Activated CD4-positive, alpha-beta T cell treated with anti-CD3 and anti-CD28 coated beads for 4 hours (primary cell): ENCODE measurements at places on chromosomes 3 and 15.

DNA sequence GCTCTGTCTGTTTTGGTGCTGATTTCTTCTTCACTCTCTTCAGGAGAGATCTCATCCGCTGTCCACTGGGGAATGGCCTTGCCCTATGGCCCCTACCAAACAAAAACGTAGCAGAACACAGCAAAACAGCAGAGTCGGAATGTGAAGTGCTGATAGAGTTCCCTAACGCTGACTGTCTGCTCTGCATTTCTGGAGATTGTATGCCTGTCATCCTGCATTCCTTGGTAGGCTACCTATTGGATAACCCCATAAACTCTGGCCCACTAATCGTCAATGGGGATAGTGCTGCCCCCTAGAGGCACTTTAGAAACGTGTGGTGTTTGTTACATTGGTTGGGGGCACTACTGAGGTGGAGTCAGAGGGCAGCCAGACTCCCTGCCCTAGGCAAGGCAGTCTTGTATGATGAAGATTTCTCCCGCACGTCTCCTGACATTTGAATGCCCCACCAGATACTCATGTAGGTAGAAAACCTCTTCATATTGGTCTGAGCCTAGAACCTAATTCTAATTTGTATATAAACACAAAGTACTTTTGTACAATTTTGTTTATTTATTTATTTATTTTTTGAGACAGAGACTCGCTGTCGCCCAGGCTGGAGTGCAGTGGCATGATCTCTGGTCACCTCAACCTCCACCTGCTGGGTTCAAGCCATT lies 15.6 kb upstream of the MAGEF1 start:
- DNase-seq, result peak; percentile 20

DNA sequence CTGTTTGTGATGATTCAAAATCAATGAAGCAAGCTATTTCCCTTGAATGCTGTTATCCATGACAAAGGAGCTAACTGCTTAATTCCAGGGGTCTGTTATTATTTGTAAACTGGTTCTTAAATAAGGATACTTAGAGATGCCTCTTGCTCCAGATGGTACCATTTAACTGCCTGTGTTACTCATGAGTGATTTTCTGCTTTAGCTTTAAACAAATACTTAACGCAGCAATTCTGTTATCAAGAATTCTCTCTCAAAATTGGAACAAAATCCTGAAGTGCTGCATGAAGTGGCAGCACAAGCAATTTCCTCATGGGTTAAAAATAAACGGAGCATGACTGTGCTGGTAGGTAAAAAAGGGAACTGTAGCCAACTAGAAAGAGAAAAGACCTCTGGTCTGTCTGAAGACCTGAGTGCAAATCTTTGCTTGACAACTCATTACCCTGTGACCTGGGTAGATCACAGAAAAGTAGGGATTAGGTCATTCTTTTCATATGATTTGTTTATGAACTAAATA lies 62.5 kb upstream of the GBE1 start:
- DNase-seq, result no peak

GRCh38 chr3:192929146-192929545 lies 11.5 kb upstream of the MB21D2 start:
- no peak for DNase-seq

DNA sequence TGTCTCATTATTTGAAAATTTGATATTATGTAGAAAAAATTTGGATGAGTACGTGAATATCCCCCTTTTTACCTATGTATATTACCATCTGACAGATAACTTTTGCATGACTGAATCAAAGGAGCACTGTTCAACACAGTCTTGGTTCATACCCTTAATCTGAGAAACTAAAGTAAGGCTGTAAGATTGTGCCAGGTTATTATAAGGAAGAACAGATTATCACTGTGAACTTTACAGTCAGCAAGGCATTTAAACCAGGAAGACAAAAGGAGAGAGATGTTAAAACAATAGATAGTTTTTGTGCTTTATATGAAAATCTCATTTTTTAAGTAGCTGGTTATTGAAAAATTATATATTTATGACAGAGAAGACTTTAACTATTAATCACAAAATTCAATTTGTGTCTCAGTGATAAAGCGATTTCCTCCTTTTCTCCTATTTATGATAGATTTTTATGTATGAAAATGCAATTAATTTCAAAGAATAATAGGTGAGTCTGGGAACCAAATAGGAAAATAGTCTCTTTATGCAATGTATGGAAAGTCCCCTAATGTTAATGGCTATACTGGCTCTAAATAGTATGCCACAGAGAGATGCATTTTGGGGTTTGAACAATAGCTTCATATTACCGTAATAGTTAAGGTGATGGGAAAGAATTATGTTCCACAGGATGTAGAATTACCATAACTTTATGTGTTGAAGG lies 33.4 kb downstream of the PLCL2 start:
- no peak for DNase-seq

DNA sequence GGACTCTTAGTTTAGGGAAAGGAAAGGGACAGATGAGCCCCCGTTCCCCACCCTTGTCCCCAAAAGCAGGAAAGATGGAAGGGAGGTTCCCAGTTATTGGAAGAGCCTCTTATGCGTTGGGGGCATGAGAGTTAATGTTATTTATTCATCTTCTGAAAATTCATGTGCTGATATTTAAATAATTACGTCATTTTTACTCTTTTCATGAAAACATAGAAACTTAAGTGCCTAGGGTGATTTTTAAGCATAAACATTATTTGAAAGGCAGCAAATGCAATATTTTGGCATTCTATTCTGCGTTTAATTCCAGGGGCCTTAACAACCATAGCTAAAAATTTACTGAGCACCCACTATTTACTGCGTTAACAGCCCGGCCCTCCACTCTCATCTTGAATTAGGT lies 48.7 kb downstream of the GABRG3 start:
- no peak for DNase-seq

DNA sequence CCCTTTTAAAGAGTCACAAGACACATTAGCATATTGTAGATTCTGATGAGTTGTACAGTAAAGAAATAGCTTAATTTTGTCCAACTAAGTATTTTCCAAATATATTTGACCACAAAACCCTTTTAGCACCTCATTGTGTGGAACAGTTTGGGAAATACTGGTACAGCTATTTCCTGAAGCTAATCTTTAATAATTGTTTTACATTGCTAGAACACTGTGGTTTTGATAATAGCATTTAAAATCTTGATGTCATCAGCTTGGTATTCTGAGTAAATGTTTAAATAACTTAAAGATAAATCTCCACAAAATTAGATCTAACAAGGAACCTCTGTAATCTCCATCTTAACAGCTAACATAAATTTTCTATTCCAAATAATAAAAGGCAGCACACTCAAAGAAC lies 140.0 kb upstream of the MLF1 start:
- DNase-seq, result no peak

DNA sequence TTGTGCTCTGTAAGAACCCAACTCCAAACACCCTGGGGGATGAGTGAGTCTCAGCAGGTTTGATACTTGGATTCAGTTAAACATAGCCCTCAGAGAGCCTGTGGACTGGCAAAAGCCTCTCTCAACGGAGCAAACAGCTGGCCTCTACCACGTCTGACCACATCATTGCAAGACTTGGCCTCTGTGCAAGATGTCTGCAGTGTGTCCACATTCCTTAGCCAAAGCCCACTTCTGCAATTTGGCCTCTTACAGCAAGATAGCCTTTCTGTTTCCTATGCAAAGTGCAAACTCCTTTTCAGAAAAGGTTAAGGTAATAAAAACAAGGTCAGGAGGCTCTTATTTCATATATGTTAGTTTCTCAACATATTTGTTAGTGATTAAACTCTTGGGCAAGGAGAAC lies 27.9 kb downstream of the FBN1 start:
- DNase-seq, result no peak

- DNase-seq, result peak; percentile 50
Observed at GRCh38 chr15:100918034-100918689, 995 bp upstream of the LRRK1 start.

DNA sequence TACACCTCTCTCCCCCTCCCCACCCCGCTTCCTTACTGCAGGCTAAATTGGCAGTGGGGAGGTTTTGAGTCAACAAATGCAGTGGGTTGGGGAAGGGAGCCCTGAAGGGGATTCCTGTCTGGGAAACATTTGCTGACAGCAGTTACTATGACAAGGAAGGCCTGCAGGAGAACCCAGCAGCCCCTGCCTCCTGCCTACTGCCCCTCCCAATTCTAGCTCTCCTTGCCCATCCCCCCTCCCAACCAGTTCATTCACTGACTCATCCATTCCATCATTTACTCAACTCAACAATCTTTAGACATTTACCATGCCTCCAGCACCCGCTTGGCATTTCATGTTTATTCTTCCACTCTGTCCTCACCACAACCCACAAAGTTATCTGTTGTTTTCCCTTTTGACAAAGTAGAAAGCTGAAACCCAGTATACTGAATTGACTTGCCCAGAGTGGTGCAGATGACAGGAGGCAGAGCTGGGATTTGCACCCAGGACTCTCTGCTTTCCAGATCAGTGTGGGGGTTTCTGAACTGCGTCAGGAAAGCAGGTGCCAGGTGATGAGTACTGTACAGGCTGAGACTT lies 75.0 kb downstream of the MAGEF1 start:
- peak; percentile 16 for DNase-seq

GRCh38 chr3:8607234-8608040 lies 37.2 kb downstream of the SSUH2 start:
- no peak for DNase-seq

- DNase-seq, result no peak
Observed at GRCh38 chr3:25695731-25696420, 31.2 kb upstream of the TOP2B start.

DNA sequence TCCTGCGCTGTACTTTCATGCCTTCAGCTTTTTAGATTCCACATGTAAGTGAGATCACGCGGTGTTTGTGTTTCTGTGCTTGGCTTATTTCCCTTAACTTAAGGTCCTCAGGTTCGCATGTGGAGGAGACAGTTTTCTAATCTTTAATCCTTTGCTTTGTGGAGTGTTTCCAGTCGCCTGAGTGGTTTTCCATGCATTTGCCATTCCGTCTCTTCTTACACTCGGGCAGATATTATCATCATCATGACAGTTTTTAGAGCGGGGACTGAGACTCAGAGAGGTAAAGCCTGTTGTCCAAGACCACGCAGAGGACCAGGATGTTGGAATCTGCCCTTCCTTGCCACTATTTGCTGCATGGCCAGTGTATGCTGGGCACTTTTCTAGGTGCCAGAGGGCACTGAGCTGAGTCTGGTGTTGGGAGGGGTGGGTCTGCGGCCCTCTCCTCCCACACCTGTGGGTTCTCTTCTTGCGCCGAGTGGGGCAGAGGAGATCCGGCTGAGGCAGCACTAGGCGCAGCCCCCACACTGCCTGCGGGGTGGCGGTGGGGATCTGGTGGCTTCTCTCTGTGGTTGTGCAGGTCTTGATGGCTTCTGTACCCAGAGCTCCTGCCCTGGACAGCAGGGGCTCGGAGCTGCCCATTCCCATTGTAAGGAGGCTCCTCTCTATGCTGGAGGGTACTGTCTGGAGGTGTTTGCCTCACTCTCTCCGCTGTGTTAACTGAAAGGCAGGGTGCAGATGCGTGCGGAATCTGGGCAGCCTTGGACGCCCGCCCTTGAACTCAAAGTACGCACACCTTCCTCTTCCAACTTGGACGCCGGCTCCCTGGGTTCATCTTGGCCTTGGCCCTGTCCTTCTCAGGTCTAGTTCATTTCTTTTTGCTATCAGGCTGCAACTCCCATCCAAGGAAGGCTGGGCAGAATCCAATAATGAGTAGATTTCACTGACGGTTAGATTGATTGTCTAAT lies 156.0 kb upstream of the RGMA start:
- DNase-seq, result no peak

- no peak for DNase-seq
Observed at GRCh38 chr15:66408675-66409282, 22.1 kb downstream of the MAP2K1 start.

- DNase-seq, result no peak
Observed at GRCh38 chr3:53150247-53151085, 10.5 kb upstream of the PRKCD start.

DNA sequence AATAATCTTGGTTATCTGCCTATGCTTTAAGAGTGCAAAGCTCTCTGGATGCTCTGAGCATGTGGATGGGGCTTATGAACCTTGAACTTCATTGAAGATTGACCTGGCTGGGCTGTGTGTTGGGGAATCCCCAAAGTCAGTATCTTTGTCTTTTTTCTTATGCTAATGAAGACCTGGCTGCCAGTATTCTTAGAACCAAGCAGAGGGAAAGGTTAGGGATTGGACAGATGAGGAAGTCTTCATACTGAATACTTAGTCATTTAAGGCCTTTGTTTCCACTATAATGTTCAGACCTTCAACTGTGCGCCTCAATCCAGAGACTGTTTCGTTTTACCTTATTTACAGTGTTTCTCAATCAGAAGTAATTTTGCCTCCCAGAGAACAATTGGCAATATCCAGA lies 42.5 kb upstream of the CMTM7 start:
- no peak for DNase-seq

GRCh38 chr3:11591391-11592282 lies 52.1 kb downstream of the VGLL4 start:
- no peak for DNase-seq

DNA sequence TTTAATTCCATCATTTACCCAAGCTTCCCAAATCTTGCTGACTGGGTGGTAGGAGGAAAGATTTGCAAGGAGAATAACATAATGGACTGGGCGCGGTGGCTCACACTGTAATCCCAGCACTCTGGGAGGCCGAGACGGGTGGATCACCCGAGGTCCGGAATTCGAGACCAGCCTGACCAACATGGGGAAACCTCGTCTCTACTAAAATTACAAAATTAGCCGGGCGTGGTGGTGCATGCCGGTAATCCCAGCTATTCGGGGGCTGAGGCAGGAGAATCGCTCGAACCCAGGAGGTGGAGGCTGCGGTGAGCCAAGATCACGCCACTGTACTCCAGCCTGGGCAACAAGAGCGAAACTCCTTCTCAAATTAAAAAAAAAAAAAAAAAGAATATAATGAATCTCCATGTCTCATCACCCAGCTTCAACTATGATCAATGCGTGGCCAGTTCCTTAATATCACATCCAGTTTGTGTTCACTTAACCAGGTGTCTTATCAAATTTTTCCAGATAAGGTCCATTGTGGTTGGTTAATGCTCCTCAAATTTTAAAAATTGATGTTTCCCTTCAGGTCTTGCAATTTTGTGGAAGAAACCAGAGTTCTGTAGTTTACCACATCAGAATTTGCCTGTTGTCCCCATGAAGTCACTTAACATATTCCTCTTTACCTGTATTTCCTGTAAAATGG lies 1.3 kb upstream of the ABCF3 start:
- no peak for DNase-seq

DNA sequence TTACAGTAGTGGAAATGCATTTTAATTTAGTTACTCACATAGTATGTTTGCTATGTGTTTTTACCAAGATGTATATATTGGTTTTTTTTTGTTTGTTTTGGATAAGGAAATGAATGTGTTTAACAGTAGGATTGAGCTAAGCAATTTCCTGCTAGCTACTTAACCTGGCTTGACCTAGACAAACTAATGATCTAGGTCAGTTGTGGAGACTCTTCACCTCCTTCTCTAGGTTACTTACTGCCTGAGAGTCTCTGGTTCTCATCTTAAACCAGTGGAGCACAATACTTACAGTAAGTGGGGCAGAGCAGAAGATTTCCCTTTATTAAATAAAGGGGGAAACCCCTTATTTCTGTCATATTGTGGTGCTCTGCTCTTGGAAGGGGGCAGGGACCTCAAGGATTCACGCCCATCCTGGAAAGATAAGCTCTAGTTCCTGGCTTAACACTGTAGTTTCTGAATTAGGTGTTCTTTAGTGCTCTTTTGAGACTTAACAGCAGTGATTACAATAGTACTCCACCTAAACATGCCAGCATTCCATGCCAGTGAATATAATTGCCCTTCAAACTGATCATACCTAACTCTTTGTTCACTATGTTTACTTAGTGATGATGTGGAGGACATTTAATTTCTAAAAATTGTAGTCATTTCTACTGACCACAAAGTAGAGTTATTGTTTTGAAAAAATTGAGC lies 79.9 kb downstream of the UBP1 start:
- DNase-seq, result no peak

GRCh38 chr3:126264381-126264780 lies 84.0 kb upstream of the ALDH1L1 start:
- no peak for DNase-seq
